ENCODE measurements at places on chromosomes 2 and 18. TPM values are rescaled to one million over a fixed set of nuclear protein-coding genes. Genes with fewer than 3 reads are reported as not detected.

GRCh38 chr2:8570637-8571036 is 111.2 kb upstream of the ID2 start:
- no peak for DNase-seq

DNA sequence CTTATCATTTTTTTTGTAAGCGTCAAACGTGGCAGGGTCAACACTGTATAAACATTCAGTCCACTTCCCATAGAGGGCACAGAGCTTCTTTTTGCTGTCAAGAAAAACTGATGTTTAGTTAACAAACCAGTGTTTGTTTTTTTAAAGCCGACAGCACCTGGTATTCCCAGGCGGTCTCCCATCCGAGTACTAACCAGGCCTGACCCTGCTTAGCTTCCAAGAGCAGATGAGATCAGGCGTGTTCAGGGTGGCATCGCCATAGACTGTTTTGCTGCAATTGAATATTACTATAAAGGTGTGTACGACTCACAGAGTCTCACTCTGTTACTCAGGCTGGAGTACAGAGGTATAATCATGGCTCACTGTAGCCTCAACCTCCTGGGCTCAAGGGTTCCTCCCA is 31.5 kb downstream of the CABYR start:
- DNase-seq, result no peak

- DNase-seq, result no peak
Measured at GRCh38 chr2:204550751-204551511, 5.7 kb downstream of the PARD3B start.

DNA sequence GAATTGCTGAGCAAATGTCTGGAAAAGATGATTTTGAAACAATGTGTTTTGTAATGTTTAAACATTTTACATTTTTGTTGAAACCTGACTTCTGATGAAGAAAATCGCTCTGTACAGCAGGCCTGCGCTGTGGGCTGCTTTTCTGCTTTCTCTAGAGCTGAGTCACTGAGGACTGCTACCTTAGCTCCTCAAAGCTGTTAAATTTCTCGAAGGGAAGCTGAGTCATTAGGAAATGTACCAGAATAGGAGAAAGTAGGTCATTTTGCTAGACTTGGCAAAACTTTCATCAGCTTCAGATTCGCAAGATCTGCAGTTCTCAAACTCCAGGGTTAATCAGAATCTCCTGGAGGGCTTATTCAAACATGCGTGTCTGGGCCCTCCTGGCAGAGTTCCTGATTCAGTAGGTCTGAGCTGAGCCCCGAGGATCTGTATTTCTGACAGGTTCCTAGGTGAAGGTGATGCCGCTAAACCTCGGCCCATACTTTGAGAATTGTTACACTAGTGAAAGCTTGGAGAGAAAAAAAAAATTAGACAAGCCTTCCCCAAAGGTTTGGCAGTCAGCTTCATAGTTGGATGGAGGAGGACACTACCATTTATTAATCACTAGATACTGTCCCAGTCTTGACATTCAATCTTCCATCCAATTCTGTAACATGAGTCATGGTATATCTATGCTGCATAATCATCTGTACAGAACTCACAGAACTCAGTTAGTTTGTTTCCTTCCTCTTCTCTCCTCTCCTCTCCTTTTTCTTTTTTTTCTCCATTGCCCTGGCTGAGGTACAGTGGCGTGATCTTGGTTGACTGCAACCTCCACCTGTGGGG is 297.6 kb downstream of the PARD3B start:
- no peak for DNase-seq

DNA sequence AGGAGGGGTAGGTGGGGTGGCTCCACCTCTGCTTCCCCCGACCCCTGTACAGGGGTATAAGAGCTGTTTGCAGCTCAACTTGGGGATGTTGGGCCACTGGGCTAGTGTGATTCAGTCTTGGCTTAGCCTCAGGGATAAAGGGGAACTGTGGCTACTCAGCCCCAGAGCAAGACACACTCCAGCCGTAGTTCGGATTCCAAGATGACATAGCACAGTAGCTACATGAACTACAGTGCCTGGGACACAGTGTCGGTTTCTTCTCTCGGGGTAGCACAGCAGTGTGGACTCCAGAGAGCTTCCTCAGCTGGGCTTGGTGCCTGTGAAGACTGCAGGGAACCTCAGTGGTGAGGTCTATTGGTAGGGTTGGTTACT is 21.1 kb downstream of the CARF start:
- no peak for DNase-seq

DNA sequence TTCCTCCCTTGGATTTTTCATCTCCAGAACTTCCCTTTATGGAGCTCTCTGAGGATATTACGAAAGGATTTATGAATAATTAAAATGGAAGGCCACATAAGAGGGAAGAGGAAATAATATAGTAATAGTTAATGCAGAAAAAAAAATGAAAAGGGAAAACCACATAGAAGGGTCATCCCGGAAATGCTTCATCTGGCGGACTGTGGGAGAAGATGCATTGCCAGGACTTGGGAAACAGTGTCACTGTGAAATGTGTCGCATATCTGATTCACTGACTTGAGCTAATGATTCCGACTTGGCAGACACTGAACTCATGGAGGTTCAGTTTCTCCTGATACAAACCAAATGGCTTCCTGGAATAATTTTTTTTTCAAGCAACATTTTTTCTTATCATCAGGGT is 129.9 kb upstream of the RMP24 start:
- DNase-seq, result no peak

DNA sequence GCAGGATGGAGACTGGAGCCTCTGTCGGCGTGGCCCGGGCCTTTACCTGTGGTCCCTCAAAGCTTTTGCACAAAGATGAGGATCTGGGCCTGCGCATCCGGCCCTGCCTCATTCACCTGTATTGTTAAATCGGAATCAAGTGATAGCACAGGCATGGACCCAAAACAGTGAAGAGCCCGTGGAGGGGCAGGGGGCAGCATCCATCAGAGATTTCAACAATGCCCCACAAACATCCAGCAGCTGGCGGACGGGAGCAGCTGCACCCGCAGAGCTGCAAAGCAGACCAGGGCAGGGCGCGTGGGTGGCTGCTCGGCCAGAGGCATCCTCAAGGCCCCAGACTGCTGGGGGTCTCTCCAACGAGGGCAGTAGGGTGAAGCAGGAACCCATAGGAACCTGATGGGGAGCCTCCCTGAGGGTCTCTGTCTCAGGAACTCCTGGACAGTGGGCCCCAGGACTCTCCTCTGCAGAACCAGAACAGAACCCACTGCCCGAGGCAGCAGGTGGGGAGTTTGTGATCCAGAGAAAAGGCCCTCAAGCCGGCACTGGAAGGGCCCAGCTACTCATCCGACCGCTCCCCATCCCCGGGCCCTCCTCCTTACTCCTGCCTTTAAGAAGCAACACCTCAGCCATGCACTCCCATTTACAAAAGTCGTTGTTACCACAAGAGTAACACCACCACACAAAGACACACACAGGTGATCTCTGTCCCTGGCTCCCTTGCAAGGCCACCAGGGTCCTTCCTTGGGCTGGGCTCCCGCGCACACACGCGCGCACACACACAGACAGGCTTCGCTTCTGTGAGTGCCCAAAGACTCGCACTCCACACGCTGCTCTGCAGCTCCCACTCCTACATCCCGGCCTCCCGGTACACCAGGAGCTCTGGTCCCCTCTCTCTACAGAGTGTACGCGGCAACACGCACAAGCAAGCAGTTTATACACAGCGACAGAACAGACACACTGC is 28.8 kb downstream of the HDAC4 start:
- DNase-seq, result no peak

DNA sequence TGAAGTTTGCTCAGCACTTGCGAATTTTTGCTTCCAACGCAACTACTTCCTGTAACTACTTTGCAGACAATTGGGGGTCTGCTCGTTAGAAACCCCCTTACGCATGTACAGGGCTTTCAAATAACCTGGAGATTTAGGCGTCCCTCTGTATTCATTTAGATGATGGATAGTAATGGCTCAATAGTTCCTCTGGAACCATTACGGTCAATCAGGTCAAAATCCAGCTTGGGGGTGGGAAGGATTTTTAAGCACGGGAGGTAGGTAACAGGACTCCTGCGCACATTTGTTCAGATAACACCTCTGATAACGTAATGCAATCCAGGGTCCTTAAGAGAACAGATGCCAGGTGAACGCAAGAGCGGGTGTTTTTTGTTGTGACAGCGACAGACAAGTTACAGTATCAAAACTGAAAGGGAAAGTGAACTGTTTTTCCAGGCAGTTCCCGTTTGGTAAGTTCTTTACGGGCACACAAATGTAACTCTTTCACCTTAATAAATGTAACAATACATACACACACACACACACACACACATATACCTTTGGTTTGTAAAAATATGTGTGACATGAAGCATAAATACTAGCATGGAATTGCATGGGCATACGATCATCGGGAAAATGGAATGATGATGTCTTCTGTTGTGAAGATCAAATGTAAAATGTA is 3.8 kb upstream of the OSR1 start:
- no peak for DNase-seq

DNA sequence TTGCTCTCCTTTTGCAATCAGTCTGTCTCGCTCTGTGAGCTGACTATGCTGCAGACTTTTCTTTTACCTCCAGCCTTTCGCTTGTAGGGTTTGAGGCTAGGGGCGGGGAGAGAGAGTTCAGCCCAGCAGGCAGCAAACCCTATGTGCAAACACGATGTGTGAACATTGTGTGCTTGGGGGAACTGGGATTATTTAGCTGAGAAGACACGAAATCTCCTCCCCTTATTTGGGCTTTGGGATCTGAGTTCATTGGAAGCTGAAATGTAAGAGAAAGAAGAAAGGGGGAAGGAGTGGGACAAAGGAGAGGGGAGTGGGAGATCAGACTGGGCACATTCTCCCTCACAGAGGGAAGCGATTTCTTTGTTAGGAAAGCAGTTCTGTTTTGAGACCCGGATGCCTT is 189.6 kb upstream of the TNP1 start:
- no peak for DNase-seq

GRCh38 chr2:53235836-53236582 is 531.6 kb upstream of the CHAC2 start:
- no peak for DNase-seq

- DNase-seq, result no peak
Measured at GRCh38 chr2:157657101-157657500, 28.4 kb upstream of the ACVR1C start.

GCA gene
- total RNA-seq, result 37.4 TPM

SKOR2 gene
- not detected for total RNA-seq

C2orf66 gene
- total RNA-seq, result not detected

ASPRV1 gene
- total RNA-seq, result 1.1 TPM

LONRF2 gene
- 11.2 TPM for total RNA-seq

NDUFB3 gene
- 96.4 TPM for total RNA-seq
